ENCODE measurements at places on chromosomes 6 and 20.

GRCh38 chr6:133683308-133683580 lies 205.7 kb upstream of the TCF21 start:
- DNase-seq: no peak

- DNase-seq: no peak
Measured at GRCh38 chr6:15475872-15476271, 187.0 kb downstream of the DTNBP1 start.

DNA sequence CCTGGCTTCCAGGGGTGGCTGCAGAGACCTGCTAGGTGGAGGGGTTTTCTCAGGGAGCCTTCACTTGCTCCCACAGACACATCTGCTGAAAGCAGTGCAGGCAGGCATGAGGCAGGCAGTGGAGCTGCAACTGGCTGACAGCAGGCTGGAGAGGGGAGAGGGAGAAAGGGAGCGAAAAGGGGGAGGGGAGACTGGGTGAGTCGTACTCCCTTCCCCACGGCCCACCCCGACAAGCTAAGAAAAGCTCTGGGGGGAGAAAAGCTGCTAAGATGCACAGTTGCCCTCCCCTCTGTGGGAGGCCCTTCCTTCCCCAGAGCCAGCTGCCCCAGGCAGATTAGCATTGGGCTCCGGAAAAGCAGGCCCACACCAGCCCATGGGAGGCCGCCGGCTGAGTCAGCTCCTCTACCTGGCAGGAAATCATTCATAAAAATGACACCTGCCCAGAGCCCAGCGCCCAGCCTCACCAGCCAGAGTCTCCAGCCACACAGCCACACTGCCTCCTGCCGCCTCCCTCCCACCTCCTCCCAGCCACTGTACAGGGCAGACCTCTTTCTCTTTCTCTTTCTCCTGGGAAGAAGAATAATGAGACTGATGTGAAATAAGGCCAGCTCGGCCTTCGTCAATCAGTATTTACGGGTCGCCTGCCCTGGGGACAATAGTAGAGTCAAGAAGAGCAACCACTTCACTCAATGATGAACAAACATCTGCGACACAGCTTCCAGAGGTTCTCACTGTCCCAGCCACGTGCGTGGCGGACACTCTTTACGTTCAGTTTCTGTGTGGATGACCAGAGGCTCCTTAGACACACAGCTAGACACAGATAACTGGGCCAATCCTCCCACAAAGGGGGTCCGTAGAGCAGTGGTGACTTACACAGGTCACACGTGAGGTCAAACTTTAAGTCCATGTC lies 7.7 kb upstream of the C20orf203 start:
- no peak for DNase-seq

DNA sequence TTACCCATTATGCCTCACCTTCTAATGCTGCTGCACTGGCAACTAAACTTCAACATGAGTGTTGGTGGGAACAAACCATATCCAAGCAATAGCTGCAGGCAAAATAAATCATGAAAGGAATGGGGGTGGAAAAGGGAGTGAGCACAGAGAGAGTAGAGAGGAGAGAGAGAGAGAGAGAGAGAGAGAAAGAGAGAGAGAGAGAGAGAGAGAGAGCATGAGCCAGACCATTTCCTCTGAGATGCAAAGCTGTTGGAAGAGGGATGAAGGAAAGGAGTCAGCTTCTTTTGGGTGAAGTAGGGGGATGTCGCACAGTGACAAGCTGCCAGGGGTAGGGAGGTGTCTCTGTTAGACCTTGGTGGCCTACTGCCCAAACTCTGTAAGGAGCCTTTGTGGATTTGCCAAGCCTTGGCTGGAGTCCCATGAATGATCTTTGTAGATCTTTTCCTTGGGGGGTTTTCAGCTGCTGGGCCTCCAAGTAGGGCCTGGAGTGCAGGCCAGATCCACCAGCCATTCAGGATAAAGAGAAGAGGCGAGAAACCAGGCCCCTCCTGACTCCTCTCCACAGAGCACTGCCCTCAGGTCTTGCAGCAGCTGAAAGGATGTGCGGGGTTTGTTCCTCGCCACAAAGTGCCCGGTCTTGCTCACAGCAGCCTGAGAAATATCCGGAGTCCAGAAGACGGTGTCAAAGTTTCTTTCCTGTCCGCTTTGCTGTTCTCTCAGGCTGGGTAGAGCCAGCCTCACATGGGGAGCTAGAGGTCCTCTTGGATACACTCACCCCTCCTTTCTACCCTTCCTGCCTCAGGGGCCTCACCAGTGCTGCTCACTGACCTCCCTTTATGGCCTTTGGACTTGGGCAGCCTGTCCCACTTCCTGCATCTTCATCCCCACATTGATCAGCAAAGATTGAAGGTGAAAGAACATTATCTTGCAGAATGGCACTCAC lies 17.8 kb downstream of the BTBD3 start:
- DNase-seq: no peak

- DNase-seq: no peak
Measured at GRCh38 chr6:91633374-91634111, 1046.7 kb upstream of the MAP3K7 start.

All from stimulated activated CD8-positive, alpha-beta memory T cell treated with anti-CD3 and anti-CD28 coated beads, Interleukin-12 subunit alpha, Interleukin-12 subunit beta, amount 100 ng/mL, for 4 hours (primary cell).